ENCODE measurements at places on chromosomes 6 and 20.
A peak's percentile ranks its signal among the peaks of the same experiment; 100 is the strongest.

- DNase-seq, result peak; percentile 63
These were observed 1.1 kb upstream of the GRM1 start for GRCh38 chr6:146027586-146028251.

DNA sequence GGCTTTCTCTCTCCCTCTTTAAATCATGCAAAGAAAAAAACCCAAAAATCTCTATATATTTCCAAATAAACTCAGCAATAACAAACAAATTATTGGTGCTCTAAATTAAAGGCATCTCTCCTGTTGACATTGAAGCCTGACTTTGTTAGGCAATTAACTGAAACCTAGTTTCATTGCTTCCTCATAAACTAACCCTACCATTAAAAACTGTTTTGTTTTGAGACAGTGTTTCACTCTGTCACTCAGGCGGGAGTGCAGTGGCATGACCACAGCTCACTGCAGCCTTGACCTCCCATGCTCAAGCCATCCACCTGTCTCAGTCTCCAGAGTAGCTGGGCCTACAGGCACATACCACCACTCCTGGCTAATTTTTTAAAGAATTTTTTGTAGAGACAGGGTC, 34.9 kb downstream of the PIGU start:
- DNase-seq, result no peak

GRCh38 chr6:154249499-154250298, 106.9 kb downstream of the IPCEF1 start:
- no peak for DNase-seq

- DNase-seq, result peak; percentile 43
These were observed 341.8 kb downstream of the CDKAL1 start for GRCh38 chr6:20876036-20876435.

GRCh38 chr6:145112711-145113148, 622.6 kb downstream of the EPM2A start:
- DNase-seq, result no peak

DNA sequence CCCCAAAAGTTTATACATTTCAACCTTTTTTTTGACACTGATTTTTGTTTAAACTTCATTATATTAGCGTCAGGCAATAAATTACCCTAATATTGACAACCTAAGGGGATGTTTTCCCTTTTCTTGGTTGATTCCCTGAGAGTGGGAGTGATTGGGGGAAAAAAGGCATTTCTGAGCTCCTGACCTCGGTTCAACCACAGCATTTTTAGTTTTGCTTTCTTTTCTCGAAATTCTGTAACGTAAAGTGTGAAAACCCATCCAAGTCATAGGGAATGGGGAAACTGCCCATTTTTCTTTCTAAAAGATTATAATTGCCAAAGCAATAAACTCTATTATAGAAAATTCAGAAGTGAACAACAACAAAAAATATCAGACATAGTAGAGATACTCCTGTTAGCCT, 67.9 kb upstream of the SPACA1 start:
- DNase-seq, result no peak

GRCh38 chr6:35141007-35141655, at the start of gene TCP11:
Gene TCP11 (minus strand): TSS chr6:35141339. CDS start chr6:35140870, 469 bp downstream.
- DNase-seq, result no peak
